ENCODE measurements at places on chromosomes 12 and 14.

- DNase-seq = no peak
These were observed 63.0 kb upstream of the TCL1B start for GRCh38 chr14:95623195-95623594.

GRCh38 chr12:27534060-27534764 lies 10.2 kb downstream of the PPFIBP1 start:
- no peak for DNase-seq

GRCh38 chr12:46445093-46445492 lies 72.5 kb upstream of the SLC38A2 start:
- DNase-seq = no peak

DNA sequence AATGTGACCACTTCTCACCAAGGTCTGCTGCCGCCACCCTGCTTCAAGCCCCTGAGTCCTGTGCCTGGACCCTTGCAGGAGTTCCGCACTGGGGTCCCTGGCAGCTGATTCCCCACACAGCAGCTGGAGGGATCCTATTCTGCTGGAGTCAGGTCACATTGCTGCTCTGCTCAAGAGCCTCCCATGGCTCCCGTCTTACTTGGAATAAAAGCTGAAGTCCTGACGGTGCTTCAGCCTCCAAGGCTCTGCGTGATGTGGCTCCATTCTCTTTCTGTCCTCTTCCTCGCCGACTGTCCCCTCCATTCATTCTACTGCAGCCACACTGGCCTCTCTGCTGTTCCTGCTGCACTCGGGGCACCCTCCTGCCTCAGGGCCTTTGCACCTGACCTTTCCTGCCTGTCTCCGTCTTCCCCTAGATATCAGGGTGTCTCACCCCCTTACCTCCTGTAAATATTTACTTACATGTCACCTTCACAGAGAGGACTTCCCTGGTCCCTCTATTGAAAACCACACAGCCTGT lies 7.6 kb upstream of the SDSL start:
- no peak for DNase-seq

DNA sequence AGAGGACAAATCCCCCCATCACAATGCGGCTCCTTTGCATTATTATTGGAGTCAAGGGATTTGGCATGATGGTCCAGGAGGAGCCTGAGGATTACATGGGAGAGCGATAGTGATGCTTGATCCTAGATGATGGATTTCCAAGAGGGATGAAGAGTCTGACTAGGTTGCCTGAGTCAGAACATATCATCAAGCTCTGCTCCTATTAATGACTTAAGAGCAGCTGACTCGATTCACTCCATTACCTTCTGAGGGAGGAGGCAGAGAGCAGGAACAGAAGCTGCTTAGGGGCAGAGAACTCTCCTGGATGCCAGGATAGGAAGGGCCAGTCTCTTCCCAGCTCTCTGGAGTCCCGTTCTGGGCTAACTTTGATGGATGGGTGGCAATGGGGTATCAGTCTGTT lies 54.0 kb upstream of the CISTR start:
- no peak for DNase-seq

DNA sequence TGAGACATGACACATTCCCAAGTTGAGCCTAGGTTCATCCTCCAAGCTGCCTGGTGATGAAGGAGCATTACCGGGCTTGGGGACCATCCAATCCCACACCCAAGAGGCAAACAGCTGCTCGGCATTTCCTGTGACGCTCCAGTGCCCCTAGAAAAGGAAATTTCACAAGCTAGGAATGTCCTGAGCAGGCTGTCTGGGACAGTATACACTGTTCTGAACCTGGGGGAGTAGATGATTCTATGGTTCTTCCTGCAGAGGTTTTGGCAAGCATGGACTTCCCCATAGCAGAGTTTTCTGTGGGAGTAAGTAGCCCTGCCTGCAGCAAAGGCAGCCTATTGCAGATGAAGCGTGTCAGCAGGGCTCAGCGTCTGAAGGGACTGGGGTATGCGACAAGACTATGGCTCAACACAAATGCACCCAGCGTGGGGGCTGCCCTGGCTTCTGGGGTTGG lies 47.4 kb upstream of the SRSF5 start:
- DNase-seq = peak; percentile 31

DNA sequence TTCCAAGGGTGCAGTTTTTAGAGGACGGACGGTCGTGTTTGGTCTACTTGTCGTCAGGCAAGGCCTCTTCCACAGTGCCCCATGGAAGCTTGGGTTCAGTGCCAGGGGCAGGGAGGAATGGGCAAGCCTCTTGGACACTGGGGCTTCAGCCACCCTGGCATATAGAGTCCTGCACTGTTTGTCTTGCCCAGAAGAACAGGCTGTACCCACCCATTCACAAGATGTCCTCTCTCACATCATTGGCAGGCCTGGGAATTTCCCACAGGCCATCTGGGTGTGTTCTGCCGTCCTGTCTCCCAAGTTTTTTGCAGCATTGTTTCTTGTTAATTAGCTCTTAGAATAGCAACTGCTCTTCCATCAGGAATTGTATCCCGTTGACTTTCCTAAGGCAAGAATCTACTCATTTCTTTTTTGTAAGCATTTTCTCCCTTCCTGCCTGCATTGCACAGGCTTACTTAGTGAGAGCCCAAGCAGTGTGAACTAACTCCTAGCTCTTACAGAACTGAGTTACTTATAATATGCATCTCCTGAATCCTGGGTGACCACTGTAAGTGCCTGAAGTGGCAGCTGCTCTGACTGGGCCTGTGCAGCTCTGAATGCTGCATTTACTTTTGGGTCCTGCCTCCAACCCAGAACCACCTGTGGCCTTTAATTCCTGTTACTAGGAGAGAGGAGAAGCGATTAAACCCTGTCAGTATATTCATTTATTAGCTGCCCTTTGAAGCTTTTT lies 149.4 kb upstream of the HIF1A start:
- DNase-seq = no peak

DNA sequence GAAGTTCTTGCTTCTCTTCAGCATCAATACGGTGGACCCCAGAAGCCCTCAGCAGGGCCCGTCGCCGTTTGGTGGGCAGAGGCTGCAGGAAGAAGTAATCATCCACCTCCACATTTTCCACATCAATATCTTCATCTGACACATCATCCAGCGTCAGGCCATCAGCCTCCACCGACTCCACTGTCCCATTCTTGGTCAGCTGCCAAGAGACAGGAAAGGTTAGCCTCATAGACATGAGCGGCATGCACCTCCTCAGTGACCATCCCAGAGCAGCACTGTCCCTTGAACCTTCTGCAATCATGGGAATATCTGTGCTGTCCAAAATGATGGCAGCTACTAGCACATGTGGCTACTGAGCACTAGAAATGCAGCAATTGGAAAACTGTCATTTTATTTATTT lies 15.6 kb downstream of the CSRNP2 start:
- no peak for DNase-seq

- peak; percentile 75 for DNase-seq
These were observed 28.7 kb downstream of the NKX2-8 start for GRCh38 chr14:36553656-36554260.

DNA sequence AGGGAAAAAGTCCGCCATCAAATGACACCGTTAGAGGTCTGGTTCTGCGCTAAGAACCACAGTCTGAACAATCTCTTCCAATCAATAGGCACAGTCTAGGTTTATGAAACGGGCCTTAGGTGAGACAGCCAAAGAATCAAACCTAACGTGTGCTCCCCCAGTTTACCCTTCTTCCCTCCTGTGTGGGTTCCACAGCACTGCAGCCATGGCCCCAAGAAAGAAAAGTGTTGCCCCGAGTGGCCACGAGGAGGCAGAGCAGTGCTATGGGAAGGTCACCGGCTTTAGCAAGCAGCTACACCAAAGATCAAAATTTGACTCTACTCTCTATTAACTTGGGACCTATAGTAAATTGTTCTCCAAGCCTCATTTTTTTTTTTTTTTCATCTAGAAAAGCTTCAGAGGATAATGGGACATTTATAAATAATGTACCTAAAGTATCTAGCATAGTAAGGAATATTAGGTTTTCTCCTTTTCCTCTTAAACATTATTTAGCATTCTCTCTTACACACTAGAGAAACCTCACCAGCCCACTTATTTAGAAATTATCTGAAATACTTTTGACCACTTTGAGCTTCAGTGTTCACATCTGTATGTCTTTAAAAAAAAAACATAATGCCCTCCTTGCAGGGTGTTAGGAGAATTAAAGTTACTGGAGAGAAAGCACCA lies 70.2 kb upstream of the GPHB5 start:
- DNase-seq = peak; percentile 41
